ENCODE measurements at places on chromosomes 11 and 22.

DNA sequence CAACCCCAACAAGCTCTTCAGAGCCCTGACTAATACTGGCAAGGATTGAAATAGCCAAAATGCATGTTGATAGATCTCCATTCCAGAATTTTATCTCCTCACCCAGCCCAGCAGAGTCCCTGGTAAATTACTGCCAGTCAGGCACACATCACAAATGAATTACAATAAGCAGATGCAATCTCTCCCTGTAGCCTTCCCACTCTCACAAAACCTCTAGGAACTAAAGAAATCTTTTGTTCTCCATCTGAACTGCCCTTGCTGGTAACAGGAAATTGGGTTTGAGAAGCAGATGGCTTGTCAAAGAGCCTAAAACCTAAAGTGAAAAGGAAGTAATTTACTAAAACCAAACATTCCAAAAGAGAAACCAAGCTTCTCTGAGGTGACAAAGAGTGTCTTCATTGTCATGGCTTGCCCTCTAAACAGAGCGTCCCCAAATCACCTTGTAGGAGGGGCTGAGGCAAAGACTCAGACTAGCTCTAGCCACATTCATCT, 59.5 kb downstream of the FAM168A start:
- DNase-seq = peak; percentile 21

DNA sequence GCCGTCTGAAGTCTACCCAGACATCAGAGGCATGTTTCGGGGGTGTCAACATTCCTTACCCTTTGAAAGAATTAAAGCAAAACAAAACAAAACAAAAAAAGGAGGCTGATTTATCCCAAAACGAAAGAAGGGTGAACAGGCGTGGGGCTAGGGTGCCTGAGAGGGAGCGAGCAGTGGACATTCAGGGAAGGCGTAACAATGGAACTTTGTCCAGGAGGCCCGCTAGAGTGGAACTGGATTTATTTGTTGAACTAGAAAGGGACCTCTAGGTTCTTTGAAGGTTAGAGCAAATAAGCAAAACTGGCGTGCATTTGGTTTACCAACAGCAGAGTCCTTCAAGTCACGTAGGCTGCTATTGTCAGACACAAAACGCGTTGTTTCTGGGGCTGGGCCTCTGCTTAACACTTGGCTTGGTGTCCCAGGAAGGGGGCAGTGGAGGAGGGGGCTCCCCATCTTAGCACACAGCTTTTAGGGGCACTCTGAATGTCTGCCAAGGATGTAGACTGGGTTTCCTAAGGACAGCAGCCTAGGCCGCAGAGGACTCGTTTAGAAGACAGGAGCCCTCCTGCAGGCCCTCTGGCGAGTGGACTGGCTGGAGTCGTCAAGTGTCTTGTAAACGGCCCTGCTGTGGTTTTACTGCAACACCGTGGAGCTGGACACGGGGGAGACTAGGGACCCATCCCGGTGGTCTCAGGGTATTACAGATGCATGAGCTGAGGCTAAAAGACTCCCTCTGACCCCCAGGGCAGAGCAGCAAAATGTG, 203.7 kb upstream of the SORL1-AS1 start:
- no peak for DNase-seq

DNA sequence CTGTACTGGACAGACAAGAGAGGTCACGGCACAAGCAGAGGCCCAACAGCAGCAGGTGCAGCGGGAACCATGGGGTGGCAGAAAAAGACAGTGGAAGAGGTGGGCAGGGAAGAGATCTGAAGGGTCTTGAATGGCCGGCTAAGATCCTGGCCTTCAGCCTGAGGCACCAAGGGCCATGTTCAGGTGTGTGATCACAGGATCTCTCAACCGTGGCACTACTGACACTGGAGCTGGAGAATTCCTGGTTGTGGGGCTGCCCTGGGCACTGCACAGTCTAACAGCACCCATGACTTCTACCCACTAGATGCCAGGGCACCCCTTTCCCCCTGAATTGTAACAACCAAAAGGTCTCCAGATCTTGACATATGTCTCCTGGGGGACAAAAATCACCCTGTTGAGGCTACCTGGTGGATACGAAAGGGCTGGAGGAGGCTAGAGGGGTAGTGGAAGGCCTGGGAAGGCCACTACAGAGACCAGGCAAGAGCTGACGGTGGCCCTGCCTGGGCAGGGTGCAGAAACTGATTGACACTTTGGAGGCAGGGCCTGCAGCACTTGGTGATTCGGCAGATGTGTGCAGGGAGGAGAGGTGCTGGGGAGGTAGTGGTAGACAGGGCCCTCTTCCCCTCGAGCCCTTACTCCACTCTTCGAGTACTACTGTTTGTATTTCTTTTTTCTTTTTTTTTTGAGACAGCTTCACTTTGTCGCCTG, 8.3 kb downstream of the CSNK1E start:
- DNase-seq = no peak

- DNase-seq = no peak
Observed at GRCh38 chr11:17209939-17210245, 2.1 kb upstream of the PIK3C2A start.

DNA sequence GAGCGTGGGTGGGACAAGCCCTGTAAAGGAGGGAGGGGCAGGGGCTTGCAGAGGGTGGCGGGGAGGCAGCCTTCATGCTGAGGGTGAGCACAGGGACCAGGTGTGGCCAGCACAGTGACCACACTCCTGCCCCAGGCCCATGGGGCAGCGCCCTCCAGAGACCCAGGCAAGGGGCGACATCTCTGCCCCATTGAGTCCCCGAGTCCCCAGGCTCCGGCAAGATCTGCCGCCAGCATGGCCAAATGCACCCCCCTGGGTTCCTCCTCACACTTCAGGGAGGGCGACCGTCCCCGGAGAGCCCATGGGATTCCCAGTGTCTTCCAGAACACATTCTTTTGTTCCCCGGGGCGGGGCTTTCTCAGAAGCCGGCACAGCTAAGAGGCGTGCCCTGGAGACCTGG, 362.5 kb downstream of the TBC1D22A start:
- DNase-seq = no peak

DNA sequence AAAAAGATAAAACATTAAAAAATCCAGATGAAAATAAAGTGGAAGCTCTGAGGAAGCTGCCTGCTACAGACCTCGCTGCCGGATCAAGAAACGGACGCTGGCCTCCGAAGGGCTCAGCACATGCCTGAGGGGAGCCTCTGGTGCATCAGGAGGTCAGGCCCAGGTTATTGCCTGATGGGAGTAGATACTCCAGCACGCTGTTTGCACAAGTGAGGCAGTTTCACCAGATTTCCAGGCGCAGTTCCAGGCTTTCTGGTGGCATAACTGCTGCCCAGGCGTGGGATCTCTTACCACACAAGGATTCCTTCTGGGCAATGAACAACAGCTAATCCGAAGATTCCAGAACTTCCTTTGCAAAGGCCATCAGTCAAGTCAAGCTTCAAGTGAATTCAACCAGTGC, 154.2 kb downstream of the MPPED1 start:
- DNase-seq = no peak

DNA sequence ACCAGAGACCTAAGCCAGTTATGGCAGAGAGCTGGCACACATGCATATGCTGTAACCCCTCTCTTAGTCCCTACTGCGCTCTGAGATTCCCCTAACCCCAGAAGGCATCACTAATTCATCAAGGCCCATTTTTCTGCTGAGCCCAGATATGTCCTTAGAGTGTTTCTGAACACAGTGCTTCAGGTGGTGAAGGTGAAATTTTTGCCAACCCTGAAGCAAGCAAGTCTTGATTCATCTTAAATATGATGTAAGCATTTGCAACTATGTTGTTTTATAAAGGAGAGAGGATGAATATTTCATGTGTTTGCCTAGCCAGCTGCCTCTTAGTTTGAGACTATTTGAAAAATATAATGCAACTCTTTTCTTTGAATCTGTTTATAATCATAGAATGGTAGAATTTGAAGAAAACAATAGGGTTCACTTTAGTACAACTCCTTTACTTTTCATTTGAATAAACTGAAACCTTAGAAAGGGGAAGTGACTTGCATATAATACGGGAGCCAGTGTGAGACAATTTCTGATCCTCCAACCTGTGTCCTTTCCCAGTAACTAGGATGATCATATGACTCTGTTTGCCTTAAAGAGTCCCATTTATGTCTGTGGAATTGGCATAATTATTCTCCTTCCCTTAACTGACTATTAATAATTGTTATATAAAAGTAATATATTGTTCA, 194.3 kb upstream of the MTNR1B start:
- no peak for DNase-seq

DNA sequence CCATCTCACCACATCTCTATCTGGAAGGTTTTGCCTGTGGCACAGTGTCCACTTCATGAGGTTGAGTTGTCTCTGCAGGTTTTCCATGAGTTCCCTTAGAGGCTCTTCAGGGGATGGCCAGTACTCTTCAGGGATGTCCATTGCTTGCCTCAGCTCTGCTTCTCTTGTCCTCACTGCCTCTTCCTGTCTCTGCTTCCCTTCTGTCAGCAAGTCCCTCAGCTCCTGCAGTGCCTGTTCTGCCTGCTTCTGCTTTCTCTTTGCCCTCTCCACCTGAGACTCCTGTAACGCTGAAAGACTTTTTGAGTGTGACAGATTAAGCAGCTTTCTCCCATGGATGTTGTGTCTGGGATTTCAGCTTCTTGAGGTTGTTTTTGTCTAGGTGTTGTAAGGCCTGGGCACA, 38.2 kb upstream of the MRPL17 start:
- DNase-seq = no peak

- DNase-seq = no peak
Observed at GRCh38 chr11:102142333-102142732, 32.1 kb downstream of the YAP1 start.

- DNase-seq = no peak
Observed at GRCh38 chr11:118144301-118145268, 8.0 kb downstream of the SCN4B start.

GRCh38 chr11:29314211-29314610, 702.6 kb downstream of the KCNA4 start:
- no peak for DNase-seq

DNA sequence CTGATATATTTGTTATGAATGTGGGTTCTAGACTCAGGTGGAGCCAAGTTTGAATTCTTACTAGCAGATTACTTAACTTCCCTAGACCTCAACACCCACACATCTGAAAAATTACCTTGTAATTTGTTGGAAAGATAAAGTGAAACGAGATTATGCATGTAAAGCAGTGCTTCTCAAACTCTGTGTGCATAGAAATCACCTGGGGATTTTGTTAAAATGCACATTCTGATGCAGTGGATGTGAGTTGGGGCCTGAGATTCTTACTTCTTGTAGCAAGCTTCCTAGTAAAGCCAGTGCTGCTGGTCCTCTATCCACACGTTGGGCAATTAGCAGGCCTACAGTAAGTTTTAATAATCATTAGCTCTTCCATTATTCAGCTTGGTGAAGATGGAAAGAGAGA, 15.1 kb upstream of the CEP295 start:
- no peak for DNase-seq

GRCh38 chr11:57874981-57875380, 113.4 kb downstream of the CTNND1 start:
- DNase-seq = no peak

- no peak for DNase-seq
Observed at GRCh38 chr22:39182478-39183030, 30.1 kb upstream of the CBX7 start.

DNA sequence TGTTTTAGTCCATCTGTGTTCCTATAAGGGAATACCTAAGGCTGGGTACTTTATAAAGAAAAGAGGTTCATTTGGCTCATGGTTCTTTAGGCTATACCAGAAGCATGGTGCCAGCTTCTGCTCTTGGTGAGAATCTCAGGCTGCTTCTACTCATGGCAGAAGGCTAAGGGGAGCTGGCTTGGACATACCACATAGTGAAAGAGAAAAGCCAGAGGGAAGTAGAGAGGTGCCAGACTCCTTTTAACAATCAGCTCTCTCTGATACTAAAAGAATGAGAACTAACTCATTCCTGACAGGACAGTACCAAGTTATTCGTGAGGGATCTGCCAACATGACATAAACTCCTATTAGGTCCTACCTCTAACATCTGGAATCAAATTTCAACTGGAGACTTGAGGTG, 1250.2 kb upstream of the CNTN5 start:
- no peak for DNase-seq

DNA sequence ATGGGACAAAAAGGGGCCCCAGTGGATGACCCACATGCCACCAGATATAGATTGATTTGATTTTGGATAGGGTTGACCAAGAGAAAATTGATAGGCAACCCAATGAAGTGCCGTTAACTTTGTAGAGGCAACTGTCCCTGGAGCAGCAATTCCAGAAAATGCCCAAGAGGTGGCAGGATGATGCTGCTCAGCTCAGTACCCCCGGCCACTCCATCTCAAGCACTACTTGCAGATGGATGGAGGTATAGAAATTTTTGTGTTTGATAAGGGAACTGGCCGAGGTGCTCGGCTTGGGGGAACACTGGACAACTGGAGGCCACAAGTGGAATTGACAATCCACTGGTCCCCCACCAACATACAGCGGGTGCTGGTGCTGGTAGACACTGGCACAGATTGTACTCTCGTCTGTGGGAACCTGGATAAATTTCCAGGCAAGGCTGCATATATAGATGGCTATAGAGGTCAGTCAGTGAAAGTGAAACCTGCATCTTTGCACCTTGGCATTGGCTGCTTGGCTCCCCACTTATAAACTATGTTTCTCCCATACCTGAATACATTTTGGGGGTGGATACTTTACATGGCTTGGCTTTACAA, 86.3 kb downstream of the CCDC83 start:
- DNase-seq = no peak

- no peak for DNase-seq
Observed at GRCh38 chr11:61104963-61105362, 2.7 kb downstream of the CD5 start.

GRCh38 chr11:134047586-134047999, 21.3 kb upstream of the JAM3 start:
- no peak for DNase-seq

DNA sequence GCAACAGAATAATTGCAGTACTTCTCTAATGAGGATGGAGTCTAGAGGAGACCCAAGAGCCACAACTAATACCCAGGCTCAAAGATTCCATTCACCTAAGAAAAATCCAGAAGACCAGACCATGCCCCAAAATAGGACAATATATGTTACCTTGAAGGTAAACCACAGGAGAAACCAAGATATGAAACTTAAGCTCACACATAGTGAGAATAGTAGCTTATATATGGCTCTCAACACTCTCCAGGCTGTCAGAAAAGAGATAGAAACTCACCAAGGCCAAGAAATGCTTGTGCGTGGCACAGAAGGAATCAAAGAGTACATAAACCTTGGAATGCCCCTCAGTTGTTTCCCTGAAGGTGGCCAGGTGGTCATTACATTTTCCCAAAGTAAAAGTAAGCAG, 9.1 kb downstream of the FAM111A start:
- no peak for DNase-seq

GRCh38 chr11:22339611-22340010, 1.4 kb downstream of the SLC17A6 start:
- DNase-seq = no peak

- DNase-seq = no peak
Observed at GRCh38 chr22:26689513-26690301, 32.3 kb downstream of the MIAT start.
